ENCODE measurements at places on chromosomes 5 and 9.

- no peak for DNase-seq
These were observed at the start of gene MYMK for GRCh38 chr9:133524679-133525228. MYMK (minus strand) TSS chr9:133524959; CDS start chr9:133524844, 115 bp downstream.

GRCh38 chr5:55681301-55681700 lies 30.8 kb downstream of the SLC38A9 start:
- DNase-seq: no peak

- no peak for DNase-seq
These were observed 17.0 kb downstream of the FRMPD1 start for GRCh38 chr9:37667706-37668105.

- no peak for DNase-seq
These were observed 396.4 kb downstream of the CDK5RAP2 start for GRCh38 chr9:120183615-120184014.

- DNase-seq: no peak
These were observed 30.7 kb upstream of the MYOT start for GRCh38 chr5:137836997-137837396.

GRCh38 chr9:29773676-29774075 lies 2200.4 kb upstream of the C9orf72 start:
- no peak for DNase-seq

DNA sequence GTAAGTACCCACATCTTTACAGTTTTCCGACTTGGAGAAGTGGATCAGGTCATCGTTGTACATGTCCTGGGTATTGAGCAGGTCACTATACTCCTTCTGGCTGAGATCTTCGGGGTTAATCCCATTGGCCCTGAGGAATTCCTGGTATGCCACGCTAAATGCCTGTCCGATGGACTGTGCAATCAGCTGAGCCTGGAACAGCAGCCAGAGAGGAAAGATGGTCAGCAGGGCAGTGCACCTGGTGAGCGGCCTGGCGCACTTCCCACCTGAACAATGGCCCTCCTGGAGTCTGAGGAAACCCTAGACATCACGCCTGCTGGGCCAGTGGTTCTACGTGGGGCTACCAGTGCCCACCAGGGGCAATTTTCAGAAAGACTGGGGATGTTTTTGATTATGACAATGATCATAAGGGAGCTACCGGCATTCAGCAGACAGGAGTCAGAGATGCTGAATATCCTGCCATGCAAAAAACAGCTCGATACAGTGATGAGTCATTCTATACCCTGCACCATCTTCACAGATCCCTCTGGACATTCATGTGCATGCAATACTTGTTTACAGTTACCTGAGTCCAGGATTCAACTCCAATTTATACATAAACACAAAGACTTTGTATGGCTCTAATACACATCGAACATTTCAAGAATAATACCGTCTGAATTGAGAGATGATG lies 127.2 kb downstream of the ENTREP1 start:
- DNase-seq: no peak

DNA sequence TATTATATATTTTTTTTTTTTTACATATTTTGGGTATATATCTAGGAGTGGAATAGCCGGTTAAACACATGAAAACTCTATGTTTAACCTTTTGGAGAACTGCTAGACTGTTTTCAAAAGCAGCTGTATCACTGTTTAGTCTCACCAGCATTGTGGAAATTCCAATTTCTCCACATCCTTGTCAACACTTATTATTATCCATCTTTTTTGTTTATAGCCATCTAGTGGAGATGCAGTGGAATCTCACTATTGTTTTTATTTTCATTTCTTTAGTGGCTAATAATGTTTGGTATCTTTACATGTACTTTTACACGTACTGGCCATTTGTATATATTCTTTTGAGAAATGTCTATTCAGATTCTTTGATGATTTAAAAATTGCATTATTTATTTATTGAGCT lies 22.7 kb upstream of the CCDC180 start:
- no peak for DNase-seq

All from stimulated activated CD4-positive, alpha-beta T cell treated with anti-CD3 and anti-CD28 coated beads, TNF-alpha, amount 100 ng/mL, for 24 hours (primary cell).